ENCODE measurements at places on chromosomes 2 and 18. TPM values are rescaled to one million over a fixed set of nuclear protein-coding genes. Genes with fewer than 3 reads are reported as not detected.

Gene SKOR2
- total RNA-seq: not detected

Gene PAX8
- total RNA-seq: 4.0 TPM

Gene COMMD1
- 29.1 TPM for total RNA-seq

Gene METTL4
- 12.8 TPM for total RNA-seq

Gene LRRTM1
- 7.1 TPM for total RNA-seq

Gene CRYGC
- 0.41 TPM for total RNA-seq

Gene HTR2B
- 2.8 TPM for total RNA-seq

Gene ICOS
- not detected for total RNA-seq

Gene TNFAIP6
- not detected for total RNA-seq

Gene SIX2
- 0.08 TPM for total RNA-seq

Gene ZBTB7C
- 9.9 TPM for total RNA-seq

Data from motor neuron (in vitro differentiated cells).